ENCODE measurements at places on chromosomes 4 and X.

DNA sequence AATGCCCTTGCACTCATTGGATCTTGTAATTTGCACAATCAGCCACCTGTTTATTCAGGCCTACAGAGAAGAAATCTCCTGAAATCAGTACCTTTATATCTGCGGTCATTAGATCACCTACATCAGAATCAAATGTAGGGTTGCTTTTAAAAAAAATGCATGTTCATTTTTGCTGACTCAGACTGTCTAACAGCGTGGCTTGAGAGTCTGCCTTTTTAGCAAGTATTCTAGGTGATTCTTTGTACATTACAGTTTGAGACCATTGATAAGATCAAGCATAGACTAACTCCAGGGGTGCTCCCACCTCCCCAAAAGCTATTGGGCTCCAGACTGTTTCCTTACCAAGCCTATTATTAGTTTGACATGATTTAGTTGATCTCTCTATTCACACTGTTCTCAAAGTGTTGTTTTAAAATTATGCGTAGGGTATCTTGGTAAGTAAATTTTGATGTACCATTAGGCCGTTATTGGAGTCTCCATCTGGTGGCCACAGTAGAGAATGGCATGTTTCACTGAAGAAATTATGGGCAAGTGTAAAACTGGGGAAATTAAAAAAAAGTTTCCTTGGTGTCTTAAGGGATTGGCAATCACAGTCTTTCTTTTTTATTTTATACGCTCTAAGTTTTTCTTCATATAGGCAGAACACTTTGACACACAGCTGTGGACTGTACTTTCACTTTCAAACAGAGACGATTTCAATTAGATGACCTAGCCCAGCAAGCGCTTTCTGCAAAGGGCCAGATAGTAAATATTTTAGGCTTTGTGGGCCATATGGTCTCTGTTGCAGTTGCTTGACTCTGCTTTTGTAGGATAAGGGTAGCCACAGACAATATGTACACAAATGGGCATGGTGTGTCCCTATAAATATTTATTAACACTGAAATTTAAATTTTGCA, 33.7 kb upstream of the MSL3 start:
- DNase-seq: peak; percentile 12

- DNase-seq: peak; percentile 38
These were observed 591 bp downstream of the PRPS1 start for GRCh38 chrX:107628662-107629539.

DNA sequence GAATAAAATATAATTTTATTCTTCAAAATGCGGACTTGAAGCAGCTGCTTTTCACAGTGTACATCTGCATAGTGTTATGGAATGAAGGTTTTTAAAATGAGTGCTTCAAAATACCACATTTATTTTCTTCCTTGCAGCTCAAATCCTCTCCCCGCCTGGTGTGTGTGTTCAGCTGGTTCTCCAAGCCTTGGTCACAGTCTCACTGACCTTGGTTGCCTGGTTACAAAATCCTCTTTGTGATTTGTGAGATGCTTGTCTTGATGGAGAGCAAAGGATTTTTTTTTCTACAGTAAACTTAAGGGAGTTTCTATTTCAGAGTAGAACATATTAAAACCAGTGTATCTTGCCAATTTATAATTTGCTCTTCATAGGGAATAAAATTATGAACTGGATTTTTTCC, 139.2 kb downstream of the PCDH18 start:
- DNase-seq: no peak

- no peak for DNase-seq
These were observed 57.0 kb upstream of the PROM1 start for GRCh38 chr4:16140879-16141249.

GRCh38 chr4:4325321-4325720, 35.3 kb downstream of the ZBTB49 start:
- DNase-seq: no peak

DNA sequence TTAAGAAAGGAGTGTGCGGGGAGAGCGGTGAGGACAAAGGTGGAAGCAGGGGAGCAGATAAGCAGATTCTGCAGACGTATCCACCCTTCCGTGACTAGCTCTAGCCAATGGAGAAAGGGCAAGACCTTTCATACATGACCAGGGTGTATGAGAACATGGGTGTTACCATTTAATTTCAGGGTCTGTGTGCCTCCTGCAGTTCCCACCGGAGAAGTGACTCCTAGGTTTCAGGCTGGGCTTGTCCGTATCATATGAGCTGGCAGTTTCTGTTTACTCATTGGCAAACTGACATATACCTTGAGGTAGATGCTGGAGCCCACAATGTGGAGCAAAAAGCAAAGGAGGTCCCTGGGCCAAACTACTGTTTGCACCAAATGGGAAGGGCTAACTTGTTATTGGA, 6.8 kb downstream of the RBM47 start:
- DNase-seq: no peak

DNA sequence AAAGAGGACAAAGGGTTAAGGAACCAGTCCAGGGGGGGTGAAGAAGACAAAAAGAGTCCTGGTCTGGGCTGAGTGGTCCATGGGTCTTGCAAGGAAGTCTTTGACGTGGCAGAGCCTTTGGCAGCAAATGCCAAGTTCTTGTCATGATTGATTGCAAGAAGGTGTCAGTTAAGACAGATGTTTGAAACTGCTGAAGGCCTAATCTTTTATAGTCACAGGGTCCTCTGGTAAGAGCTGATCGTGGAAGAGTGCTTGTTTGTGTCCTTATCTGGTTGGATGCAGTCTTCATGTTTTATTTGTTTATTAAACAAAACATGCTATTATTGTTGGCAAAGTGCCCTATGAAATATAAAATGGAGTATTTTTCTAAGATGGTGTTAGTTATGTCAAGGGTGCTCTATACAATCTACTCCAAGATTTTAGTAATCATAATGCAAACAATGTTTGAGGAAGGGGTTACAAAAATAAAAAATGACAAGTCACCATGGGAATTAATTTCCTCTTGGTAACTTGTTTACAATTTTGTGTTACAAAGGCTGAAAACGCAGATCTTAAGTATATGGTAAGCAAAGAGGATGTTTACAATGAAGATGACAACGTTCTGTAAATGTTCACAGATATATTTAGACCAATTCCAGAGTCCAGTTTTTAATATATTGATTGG, 85.9 kb downstream of the MAGED4 start:
- DNase-seq: no peak

- DNase-seq: no peak
These were observed 30.5 kb upstream of the COL25A1 start for GRCh38 chr4:109332926-109333464.

DNA sequence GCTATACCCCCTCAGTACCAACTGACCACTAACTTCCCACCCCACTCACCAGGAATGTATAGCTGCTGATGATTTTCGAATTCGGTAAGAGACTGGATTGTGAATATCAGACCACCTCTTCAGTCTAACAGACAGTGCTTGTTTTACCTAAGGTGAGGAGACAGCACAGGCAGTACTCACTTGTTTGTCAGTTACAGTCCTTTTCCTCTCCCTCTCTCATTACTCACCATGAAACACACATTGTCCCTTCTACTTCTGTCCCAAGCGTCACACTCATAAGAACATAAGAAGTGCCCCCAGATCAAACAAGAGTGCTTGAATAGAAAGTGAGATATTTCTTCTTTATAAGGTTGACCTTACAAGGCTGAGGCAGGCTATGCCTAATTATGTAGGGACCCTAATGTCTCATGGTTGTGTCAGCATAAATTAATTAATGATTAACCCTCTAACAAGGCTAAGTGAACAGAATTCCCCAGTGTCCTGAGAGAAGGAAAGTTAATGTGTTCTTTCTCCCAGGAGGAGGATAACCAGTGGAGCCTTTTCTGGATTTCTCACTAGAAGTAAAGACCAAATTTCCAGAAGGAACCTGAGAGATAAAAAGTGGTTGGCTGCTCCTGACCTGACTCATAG, 32.2 kb downstream of the ZCCHC12 start:
- DNase-seq: no peak

GRCh38 chrX:13131396-13132137, 87.1 kb upstream of the FAM9C start:
- peak; percentile 17 for DNase-seq

GRCh38 chr4:55887594-55887993, 34.1 kb downstream of the EXOC1 start:
- no peak for DNase-seq

DNA sequence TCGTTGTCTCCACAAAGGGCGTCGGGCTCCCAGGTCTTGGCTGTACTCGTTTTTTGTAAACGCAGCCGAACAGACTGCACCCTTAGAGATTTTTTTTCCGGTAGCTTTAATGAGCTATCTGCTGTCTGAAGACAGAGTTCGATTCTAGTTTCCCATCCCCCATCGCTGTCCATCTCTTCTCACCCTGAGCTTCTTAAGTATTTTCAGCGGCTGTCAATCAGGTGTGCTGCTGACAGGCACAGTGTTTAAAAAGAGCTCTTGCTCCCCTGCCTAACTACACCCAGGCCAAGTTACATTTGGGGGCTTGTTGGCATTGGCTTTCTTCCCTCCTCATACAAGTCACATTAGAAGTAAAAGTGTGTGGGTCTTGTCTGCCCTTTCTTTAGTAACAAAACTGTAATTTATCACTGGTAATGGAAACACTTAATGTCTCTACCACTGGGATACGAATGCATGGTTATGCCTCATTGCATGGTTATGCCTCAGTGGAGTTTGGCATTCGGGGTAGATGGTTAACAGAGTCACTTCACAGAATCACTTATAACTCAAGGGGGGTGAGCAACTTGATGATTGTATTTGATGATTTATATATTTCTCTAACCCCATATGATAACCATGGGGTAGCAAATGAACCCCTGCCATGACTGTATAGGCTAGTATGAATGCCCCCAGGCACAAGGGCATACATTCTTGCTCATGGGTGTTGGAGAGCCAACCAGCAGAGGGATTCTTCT, 1.4 kb upstream of the ARHGAP6 start:
- no peak for DNase-seq

- DNase-seq: no peak
These were observed 74.4 kb upstream of the PRKX start for GRCh38 chrX:3787856-3788255.

DNA sequence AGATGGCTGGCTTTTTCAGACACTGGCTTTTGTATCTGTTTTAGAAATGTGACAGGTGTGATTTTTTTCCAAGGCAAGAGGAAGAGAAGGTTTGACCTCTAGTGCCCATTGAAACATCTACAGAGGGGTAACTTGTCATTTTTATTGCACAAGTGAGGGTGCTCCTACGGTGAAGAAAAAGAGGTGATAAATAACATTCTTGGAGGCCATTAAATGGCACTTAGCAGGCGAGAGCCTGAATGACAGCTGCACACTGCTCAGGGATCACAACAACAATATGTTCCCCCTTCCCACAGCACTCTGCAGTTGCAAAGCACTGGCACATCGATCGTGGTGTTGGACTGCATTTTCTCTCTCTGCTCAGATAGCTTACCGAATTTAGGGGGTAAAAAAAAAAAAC, 22.9 kb downstream of the FAM184B start:
- DNase-seq: no peak

- DNase-seq: no peak
These were observed 5.8 kb downstream of the GTPBP6 start for GRCh38 chrX:312621-313331.
